Osteoblast (primary cell): ENCODE measurements at places on chromosomes 2 and 18. TPM values are rescaled to one million over a fixed set of nuclear protein-coding genes. Genes with fewer than 3 reads are reported as not detected.

DNA sequence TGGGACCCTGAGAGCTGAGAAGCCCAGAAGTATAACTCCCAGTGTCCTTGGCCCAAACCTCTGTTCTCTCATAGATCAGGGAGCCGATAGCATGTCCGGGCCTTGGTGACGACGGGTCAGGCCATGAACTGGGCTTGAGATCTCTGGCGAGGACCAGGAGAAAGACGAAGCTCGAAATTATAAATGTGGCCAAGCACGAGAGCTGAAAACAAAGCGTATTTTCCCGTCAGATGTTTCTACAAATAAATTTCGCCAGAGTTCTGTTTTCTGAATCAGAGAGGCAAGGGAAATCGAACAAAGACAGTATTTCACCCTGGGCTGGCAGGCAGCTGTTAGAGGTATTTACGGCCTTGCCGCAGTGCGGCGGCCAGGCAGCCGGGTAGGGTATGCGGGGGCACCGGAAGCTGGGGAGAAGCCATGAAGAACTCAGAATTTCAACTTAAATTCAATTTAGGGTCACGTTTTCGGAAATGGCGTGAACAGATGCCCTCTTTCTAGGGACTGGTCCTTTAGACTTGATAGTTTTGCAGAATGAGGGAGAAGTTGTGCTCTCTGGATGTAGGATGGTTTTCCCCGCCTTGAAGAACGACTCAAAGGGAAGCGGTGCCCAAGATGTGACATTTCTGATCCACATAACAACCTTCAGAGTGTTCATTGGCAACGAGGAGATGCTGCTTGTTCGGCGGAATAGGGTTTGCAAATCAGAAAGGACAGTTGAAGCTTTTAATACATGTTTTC is 9.6 kb downstream of the HOXD8 start:
- no peaks in the 10 kb centered on the region for H3K36me3 ChIP-seq
- H3K27me3 ChIP-seq, result no peaks in the 10 kb centered on the region
- peak; percentile 77 for DNase-seq
- H3K4me1 ChIP-seq, result peaks cover 24% of the 10 kb centered on the region
- H3K27ac ChIP-seq, result peak overlapping the region; percentile 5

- no peak overlapping the region for H3K4me3 ChIP-seq
- H3K27me3 ChIP-seq, result no peaks in the 10 kb centered on the region
- peak; percentile 94 for DNase-seq
- no peaks in the 10 kb centered on the region for H3K36me3 ChIP-seq
These were observed 1.3 kb upstream of the CLIP4 start for GRCh38 chr2:29113891-29114321.

- H3K36me3 ChIP-seq, result no peaks in the 10 kb centered on the region
- H3K4me3 ChIP-seq, result no peak overlapping the region
- no peaks in the 10 kb centered on the region for H3K27me3 ChIP-seq
- H3K4me1 ChIP-seq, result no peaks in the 10 kb centered on the region
These were observed 1101.5 kb upstream of the KLHL29 start for GRCh38 chr2:22283436-22283835.

HOXD9 gene
- total RNA-seq, result 0.36 and 0.59 TPM in 2 replicates

GRCh38 chr2:240959941-240960308 is 38.5 kb upstream of the SNED1 start:
- H3K27me3 ChIP-seq, result no peaks in the 10 kb centered on the region
- H3K4me1 ChIP-seq, result peaks cover 24% of the 10 kb centered on the region
- DNase-seq, result peak; percentile 70
- no peak overlapping the region for H3K4me3 ChIP-seq
- H3K36me3 ChIP-seq, result no peaks in the 10 kb centered on the region

DNA sequence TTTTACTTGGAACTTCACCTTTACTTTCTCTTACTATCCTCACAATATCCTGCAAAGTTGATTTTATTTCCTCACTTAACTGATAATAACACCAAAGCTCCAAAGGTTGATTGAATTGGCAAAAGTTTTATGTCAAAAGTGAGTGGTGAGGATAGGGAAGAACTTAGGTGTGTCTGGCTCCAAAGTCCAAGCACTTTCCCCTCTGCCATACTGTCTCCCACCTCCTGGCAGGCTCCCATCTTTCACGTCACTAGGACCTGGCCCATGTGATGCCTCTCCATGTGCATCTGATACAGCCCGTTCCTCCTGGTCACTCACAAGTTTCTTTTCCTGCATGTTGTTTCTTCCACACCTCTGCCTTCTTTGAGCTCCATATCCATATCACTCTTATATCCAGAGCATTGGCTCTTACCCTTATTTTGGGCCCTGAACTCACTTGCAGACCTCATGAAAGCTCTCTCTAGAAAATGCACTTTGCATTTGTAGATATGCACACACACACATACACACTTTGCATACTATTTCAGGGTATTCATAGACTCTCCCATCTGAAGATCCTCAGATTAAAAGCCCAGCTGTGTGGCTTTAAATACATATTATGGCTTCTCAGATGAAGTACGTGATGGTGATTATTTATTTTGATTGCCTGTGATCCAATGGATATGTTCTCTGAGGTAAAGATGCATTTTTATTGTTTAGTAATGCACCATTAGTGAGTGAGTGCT is 12.3 kb downstream of the MEP1B start:
- no peaks in the 10 kb centered on the region for H3K4me1 ChIP-seq
- no peak overlapping the region for H3K27ac ChIP-seq
- no peaks in the 10 kb centered on the region for H3K36me3 ChIP-seq
- no peak overlapping the region for H3K4me3 ChIP-seq
- no peak for DNase-seq

- peak; percentile 34 for DNase-seq
- no peak overlapping the region for H3K4me3 ChIP-seq
- H3K27ac ChIP-seq, result no peak overlapping the region
These were observed 17.5 kb downstream of the ACAA2 start for GRCh38 chr18:49795612-49796552.
